Stimulated activated CD4-positive, alpha-beta T cell treated with anti-CD3 and anti-CD28 coated beads, TNF-alpha, amount 100 ng/mL, for 1 hour (primary cell): ENCODE measurements at places on chromosomes 11 and 22.

- DNase-seq, result no peak
These were observed 42.5 kb downstream of the RBFOX2 start for GRCh38 chr22:35986088-35986487.

GRCh38 chr22:47356511-47357011, 594.1 kb downstream of the TBC1D22A start:
- no peak for DNase-seq

- DNase-seq, result no peak
These were observed 4.6 kb upstream of the PAMR1 start for GRCh38 chr11:35529971-35530495.

GRCh38 chr11:32849761-32850160, 20.0 kb downstream of the PRRG4 start:
- no peak for DNase-seq

- no peak for DNase-seq
These were observed 3.2 kb downstream of the ARVCF start for GRCh38 chr22:20013382-20013871.

- DNase-seq, result no peak
These were observed 364.1 kb upstream of the PITPNB start for GRCh38 chr22:28283068-28283654.

- no peak for DNase-seq
These were observed 8.4 kb downstream of the VWA5A start for GRCh38 chr11:124123622-124124021.

GRCh38 chr11:77267962-77268361, 33.5 kb downstream of the GDPD4 start:
- DNase-seq, result no peak

DNA sequence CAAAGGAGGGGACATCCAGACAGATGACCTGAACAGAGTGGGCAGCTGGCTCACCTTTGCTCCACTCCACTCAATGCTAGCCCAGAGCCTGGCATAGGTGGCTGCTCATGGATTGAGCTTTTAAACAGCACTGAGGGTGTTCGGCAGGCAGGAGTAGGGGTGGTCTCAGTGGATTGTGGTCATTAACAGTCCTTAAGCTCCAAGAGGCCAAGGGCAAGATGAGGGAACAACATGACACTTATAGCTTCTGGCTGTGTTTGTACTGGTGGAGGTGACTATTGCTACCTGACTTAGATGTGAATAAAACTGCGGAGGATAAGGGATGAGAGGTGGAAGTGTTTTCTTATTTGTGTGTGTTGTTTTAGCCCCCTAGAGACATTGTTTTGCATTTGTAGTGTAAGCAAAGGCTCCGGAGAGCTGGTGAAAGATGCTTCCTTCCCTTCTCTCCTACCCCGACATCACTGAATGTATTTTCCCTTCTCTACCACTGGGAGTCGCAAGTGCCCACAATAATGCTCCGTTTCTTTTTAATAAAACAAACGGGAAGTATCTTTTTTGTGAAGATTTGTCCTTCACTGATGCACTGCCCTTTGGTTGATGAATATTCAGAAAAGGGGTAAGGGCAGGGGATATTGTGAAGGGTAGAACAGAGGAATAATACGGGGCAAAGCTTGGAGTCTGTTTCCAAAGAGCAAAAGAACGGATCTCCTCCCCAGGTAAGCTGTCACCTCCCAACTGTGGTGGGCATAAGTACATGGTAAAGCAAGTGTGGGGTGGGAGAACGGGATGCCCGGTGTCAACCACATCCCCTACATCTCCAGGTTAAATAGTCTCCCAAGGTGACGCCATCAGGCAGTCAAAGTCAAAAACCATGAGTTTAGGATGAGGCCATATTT, 27.5 kb upstream of the MTNR1B start:
- DNase-seq, result no peak

DNA sequence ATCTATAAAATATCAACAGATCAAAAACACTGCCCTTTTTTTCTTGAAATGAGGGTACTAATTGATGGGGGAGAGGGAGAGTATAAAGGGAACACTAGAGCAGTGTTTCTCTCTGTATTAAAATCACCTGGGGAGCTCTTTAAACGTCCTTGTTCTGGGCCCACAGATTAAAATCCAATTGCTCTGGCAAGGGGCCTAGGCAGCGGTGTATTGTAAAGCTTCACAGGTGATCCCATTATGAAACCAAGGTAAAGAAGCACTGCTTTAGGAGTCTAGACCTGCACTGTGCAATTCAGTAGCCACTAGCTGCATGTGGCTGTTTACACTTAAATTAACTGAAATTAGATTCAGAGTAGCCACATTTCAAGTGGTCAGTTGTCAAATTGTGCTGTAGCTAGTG, 3.0 kb downstream of the AQP11 start:
- no peak for DNase-seq

GRCh38 chr11:15727520-15727914, 612.8 kb downstream of the INSC start:
- DNase-seq, result no peak

DNA sequence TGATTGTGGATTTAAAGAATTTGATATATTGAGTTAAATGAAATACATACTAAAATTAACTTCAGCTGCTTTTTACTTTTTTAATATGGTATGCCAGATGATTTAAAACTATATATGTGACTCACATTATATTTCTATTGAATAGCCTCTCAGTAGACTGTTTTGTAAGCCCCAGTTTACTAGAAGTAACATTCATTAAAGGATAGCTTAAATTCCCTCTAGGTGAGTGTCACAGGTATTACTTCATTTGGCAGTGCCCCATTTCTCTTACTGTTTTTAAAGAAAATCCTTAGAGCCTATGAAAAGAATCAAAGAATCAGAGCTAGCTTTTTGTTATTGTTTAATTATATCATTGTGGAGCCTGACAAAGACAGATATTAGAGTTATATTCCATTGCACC, 48.6 kb downstream of the ZC3H12C start:
- no peak for DNase-seq

GRCh38 chr11:61034111-61034510, 62.6 kb downstream of the CD6 start:
- DNase-seq, result no peak

GRCh38 chr11:36041988-36042611, 98.2 kb downstream of the LDLRAD3 start:
- no peak for DNase-seq

DNA sequence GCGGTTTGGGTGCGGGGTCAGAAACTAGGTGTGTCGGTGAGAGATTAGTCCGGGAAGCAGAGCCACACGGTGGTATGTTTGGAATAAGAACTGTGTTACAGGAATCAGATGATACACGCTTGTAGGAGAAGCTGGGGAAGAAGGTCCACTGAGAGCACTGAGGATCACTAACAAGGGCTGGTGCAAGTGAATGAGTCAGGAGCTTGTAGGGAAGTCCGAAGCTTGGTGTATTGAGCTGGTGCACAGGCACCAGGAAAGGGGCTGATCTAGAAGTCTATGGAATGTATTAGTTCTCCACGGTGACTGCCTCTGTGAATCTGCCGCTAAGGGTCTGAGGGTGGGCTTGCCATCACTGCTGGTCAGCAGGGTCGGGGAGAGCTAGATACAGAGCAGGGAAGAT, 18.8 kb upstream of the GRK3 start:
- DNase-seq, result no peak

GRCh38 chr11:133041928-133042882, 490.1 kb downstream of the OPCML start:
- DNase-seq, result no peak

DNA sequence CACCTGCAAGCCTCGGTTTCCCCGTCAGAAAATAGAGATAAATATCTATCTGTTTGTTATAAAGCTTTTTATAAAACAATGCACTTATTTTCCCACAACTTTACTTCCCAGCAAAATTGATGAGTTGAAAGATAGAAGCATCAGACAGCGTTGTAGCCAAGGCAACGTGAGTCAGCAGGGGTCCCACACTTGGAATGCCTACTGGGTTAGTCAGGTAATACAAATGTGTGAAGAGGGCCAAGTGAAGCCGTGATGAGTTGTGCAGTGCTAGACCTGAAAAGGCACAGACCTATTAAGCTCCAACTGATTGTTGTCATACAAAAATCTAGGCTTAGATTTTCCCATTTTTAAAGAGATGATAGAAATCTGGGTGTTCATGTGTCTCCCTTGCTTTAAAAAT, 118.7 kb downstream of the PGR start:
- no peak for DNase-seq

DNA sequence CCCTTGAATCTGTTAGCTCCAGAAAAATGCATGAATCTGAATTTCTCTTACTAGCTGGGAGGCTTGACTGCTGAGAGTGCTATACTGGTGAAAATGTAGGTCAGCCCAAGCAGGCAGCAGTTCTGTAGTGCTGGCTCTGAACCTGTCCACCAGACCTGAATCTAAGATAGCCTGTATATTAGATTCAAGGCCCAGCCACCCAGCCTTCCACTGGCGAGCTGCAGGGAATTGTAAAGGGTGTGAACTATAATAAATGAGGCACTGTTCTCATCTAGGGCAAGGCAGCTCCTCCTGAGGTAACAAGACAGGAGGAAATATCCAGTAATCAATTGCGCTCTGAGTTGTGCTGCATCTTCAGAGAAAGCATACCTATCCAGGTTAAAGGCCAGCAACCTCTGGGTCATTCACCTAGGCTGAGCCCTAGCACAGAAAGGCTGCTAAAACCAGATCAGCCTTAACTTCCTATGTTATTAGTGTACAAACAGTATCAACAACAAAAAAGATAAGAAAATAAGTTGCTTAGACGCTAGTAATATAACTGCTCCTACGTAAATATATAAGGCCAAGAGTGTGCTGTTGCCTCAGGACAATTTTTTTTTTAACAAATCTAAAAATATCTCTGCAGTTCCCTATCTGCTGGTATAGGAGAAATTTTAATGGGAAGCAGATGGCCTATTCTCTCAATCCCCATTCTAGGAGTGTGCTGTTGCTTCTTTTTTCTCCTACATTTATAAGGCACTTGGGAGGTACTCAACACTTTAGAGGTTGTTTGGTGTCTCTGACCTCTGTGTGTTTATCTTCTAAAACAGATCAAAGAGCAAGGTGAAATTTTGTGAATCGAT, 63.0 kb downstream of the RELT start:
- DNase-seq, result no peak

GRCh38 chr11:80844110-80844819, 1403.4 kb upstream of the TENM4 start:
- no peak for DNase-seq

DNA sequence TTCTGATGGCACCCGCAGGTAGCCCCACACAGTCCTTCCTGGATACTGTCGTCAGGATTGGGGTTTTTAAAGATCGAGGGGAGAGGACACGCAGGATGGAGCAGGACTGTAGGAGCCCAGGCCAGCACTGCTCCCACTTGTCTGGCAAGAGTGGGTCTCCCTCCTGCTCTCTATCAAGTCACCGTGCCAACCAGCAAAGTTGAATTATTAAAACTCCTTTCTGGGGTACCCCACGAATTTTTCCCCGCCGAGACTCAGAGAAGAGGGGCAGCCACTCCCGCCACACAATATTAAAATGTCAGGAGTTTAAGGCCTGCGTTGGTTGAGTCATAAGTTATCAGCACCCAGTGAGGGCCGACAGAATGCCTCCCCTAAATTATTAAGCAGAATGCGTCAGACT, 10.1 kb downstream of the LMO1 start:
- no peak for DNase-seq

DNA sequence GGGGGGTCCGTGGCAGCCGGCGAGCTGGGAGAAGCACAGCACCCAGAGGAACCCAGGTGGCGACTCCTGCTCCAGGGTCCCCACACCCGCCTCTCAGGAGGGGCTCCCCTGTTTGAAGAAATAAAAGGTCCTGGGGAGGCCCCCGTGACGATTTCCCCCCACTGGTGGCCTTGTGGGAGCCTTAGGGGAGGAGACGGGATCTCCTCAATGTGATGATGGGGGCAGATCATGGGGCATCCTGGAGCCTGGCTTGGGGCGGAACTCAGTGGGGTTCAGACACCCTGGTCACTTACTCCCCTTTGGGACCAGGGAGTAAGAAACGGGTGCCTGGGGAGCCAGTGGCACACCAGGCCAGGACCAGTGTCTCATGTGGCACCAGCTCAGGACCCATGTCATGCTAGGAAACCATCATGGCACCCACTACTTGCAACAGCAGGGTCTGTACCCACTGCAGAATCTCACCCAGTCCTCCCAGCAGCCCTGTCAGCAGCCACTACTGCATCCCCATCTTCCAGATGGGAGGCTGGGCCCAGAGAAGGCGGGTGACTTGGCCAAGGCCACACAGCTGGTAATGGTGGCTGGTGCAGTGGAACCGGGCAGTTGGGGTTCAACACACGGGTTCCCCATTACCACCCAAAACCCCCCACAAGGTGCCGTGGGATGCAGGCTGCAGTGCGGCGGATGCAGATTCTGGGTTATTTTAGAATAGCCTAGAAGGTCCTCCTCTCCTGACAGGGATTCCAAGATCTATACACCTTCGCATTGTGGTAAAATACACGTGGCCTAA, 130.7 kb downstream of the CTTN start:
- no peak for DNase-seq

DNA sequence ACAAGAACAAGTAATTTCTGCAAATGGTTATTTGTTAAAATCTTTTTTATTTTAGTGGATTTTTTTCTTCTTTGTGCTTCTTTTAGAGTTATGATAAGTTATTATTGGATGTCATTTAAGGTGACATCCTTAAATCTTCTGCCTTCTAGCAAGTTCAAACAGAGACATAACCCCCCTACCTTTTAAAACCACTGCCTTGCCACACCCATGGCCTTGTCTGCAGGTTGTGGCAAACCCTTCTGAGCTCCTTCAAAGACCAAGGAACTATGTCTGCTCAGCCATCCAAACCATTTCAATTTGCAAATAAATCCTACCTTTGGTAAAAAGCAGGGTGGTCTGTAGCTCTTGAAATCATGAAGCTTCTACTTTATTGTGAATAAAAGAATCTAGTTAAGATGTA, 241.6 kb downstream of the FAM76B start:
- DNase-seq, result no peak

GRCh38 chr11:22304337-22304961, 33.7 kb upstream of the SLC17A6 start:
- DNase-seq, result no peak

DNA sequence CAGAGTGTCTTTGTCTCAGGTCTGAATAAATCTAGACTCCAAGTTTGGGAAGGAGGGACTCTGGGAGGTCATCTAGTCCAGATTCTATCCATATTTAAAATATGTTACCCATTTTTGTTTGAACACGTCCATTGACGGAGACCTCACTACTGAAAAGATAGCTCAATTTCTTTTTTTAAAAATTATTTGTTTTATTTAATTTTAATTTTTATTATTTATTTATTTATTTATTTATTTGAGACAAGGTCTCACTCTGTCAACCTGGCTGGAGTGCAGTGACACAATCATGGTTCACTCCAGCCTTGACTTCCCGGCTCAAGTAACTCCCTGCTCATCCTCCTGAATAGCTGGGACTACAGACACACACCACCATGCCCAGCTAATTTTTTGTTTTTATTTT, 89.5 kb upstream of the SNX19 start:
- no peak for DNase-seq

- DNase-seq, result no peak
These were observed 8.1 kb upstream of the PLXNB2 start for GRCh38 chr22:50315289-50316113.

GRCh38 chr11:9399466-9399865, 15.0 kb downstream of the IPO7 start:
- no peak for DNase-seq

DNA sequence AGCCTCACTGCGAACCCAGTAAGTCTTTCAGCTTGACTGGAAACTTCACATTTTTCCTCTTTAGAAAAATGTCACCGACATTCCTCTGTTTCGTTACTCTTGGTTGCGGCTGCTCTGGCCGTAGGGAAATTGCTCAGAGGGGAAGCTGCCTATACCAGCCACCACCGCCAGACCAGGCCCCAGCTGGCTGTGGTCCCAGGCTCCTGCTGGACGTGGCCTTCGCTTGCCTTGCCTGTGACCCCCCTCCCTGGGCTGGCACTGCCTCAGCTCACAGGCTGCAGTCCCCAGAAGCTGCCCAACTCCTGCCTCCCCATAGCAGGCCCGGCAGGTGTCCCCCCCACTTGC, 197.8 kb downstream of the MN1 start:
- DNase-seq, result no peak
